ENCODE measurements at places on chromosomes 6 and 20.

- DNase-seq: no peak
Measured at GRCh38 chr20:21808863-21809664, 103.6 kb downstream of the PAX1 start.

- no peak for DNase-seq
Measured at GRCh38 chr6:160122744-160123143, 1.1 kb downstream of the SLC22A1 start.

GRCh38 chr6:158259136-158259535, 53.1 kb upstream of the TULP4 start:
- no peak for DNase-seq

GRCh38 chr6:97917369-97917768, 634.4 kb upstream of the MMS22L start:
- no peak for DNase-seq

DNA sequence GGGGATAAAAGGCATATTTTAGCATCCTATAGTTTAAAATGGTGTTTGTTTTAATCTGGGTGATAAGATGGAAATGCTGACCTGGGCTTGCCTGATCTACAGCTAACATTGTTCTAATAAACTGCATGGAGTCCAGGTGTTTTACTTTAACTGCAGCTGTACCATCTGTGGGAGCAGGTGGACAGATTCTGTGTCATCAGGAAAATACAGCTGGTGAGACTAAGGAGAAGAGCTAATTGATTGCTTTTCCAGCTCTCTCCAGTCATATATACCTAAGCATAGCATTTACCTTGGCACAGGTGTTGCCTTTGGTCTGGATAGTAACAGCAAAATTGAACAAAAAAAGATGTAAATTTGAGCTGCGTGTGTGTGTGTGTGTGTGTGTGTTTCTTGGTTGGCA, 31.6 kb downstream of the CBFA2T2 start:
- DNase-seq: no peak

GRCh38 chr6:88168362-88168761, 2.2 kb upstream of the CNR1 start:
- DNase-seq: no peak

- DNase-seq: no peak
Measured at GRCh38 chr6:5905431-5906339, 101.0 kb downstream of the NRN1 start.

DNA sequence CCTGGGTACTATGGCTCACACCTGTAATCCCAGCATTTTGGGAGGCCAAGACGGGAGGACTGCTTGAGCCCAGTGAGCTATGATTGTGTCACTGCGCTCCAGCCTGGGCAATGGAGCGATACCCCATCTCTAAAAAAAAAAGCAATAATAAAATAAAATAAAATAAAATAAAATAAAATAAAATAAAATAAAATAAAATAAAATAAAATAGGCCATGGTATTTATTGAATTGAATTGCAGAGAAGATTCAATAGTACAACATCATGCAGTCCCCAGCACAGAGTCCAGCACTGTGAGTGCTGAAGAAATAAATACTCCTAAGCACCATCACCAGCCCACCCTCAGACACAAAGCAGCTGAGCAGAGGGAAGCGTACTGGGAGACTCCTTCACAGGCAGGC, 144.7 kb downstream of the RALGAPA2 start:
- DNase-seq: no peak

DNA sequence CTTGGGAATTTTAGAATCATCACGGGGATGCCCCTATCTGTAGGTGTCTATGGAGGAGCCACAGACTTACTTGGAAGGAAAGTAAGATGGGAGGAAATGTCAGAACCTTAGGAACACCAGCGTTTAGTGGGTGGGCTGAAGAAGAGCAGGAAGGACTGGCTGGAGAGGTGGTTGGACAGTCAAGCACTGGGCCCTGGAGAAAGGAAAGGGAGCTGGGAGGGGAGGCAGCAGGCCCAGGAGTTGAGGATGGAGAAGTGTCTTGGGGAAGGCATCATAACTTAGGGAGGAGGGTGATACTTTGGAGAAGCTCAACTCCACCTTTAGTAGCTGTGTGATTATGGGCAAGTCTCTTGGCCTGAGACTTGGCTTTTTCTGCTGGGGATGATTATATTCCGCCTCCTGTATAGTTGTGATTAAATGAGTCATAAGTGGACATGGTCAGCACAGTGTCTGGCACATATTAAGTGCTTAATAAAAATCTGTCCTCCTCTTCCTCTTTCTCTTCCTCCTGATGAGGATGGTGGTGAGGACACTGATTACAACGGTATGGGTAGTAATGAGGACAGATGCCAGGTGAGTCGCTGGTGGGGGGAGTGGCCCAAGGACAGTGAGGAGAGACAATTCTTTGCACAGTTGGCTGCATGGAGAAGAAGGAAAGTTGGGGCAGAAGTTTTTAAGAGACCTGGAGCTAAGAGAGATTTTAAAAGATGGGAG, 125.7 kb downstream of the TOX2 start:
- no peak for DNase-seq

DNA sequence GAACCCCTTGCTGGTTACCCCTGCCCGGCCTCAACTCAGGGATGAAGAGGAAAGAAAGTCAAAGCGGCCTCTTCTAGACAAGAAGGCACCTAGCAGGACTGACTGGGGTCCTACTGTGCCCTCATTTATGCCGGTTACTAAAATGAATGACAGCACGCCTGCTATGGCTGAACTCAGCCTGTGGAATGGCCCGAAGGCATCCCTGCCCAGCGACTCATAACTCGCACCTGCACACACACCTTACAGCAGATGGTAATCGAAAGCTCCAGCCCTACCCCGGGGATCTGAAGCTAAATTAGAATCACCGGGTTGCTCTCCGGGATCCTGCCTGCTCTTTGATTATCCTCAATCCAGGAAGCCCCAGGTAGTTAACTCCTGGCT, 747 bp upstream of the TXNDC5 start:
- no peak for DNase-seq

DNA sequence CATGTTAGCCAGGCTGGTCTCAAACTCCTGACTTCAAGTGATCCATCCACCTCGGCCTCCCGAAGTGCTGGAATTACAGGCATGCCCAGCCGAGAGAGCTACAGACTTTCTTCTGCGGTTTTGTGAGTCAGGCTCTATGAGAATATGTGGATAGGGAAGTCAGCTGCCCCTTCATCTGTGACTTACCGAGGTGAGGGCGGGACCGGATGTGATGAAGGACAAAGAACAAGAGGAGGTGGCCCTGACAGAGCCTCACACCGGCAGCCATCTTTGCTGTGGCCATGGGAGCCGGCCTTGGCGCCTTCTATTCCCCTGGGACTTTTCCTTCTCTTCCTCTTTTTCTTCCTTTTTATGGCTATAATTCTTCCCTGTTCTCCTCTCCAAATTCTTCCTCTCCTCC, 67.0 kb downstream of the IYD start:
- DNase-seq: no peak

DNA sequence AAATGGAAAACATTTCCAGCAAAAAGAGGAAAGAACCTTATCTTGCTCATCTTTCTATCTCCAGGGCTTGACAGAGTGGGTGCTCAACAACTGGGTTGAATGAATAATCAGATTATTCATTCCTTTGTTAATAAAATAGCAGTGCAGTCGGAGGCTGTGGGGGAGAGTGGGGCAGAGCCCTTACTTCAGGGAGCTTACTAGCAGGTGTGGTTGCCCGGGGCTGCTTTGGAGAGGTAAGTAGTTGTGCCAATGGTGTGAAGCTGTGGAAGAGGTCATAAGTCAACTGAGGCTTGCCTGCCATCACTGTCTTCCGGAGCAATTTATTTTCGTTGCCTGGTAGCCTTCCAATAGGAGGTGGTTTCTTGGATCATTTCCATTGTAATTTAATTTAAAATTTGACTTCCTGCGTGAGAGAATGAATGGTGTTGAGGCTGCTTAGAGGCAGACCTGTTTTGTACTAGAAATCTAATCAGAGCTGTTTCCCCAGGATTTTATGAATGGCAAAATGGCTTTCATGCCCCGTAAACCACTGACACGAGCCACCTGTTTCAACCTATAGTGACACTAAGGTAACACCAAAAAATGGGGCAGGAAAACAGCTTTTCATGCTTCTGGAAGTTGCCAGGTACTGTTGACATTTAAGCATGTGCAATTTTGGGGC, 51.4 kb downstream of the ZDHHC14 start:
- DNase-seq: no peak

GRCh38 chr6:154986787-154987235, 8.3 kb upstream of the TIAM2 start:
- no peak for DNase-seq

DNA sequence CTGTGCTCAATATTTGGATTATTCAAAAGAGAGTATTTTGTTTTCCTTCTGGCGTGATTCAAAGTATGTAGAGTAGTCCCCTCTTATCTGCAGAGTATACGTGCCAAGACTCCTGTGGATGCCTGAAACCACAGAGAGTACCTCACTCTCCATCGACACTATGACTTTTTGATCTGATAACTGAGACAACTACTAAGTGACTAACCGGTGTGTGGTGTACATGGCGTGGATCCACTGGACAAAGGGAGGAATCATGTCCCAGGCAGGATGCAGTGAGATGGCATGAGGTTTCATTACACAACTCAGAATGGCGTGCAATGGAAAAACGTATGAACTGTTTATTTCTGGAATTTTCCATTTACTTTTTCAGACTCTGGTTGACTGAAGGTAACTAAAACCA, 112.2 kb upstream of the PDE7B start:
- DNase-seq: no peak

GRCh38 chr6:157240059-157240959, 83.0 kb downstream of the TMEM242 start:
- DNase-seq: no peak

- no peak for DNase-seq
Measured at GRCh38 chr6:151493804-151494234, at the start of gene CCDC170. CCDC170 (plus strand) TSS chr6:151494017; CDS start chr6:151494129, 112 bp downstream.

DNA sequence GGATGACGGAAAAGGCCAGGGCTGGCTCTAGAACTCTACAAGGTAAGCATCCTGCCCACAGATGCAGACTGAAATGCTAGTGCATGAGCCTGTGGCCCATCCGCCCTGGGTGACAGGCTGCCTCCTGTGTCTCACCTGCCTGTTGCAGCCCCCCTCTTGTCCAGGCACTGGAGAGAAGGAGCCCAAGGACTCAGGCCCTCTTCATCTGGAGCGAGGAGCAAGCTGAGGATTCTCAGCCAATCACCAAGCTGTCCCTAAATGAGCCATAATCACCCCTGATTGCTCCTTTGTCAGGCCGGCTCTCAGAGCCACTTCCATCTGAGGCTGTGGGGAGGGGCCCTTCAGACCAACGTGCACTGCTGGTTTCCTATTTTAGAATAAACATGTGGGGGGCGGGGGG, 10.0 kb upstream of the SLC32A1 start:
- no peak for DNase-seq

DNA sequence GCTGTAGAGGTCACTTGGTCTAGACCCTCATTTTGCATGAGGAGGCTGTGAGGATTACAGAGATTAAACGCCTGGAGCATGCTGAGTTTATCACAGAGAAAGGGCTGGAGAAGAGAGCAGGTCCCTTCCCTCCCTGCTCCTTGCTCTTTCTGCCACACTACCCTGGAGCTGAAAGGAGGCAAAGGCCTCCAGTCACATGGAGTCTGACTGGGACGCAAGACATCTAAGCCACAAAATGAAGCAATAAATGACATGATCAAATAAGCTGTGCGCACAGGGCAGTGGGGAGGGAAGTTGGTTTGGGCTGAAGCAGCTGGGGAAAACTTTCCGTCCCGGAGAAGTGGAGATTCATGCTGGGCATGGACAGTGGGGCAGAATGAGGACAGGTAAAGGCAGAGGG, 33.3 kb downstream of the ATXN1 start:
- no peak for DNase-seq

GRCh38 chr20:62087227-62087626, 21.5 kb upstream of the TAF4 start:
- DNase-seq: no peak

GRCh38 chr6:39608652-39609345, 116.4 kb downstream of the KIF6 start:
- no peak for DNase-seq

- DNase-seq: no peak
Measured at GRCh38 chr6:31741815-31742214, 2.0 kb downstream of the MSH5 start.

Measured in T-helper 22 cell (primary cell).